Muscle of arm (tissue), 14 donors: ENCODE measurements at places on chromosomes 3 and 15. TPM values are rescaled to one million over a fixed set of nuclear protein-coding genes. Genes with fewer than 3 reads are reported as not detected.

The CFAP100 gene
- polyA plus RNA-seq = not detected

The CSTA gene
- 8.8 TPM for polyA plus RNA-seq

DNA sequence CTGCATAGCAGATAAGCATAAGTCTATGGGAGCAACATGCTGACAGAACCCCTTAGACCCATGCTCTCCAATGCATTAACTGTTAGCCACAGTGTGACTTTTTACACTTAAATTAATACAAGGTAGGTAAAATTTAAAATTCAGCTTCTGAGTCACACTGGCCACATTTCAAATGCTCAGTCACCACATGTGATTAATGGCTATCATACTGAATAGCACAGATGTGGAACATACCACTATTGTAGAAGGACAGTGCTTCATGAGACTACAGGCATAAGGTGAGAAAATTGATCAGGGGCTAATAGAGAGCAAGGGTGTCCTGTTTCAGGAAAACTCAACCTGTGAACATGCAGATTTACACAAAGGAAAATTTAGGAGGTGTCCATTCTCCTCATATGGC, 357.0 kb upstream of the SEMA6D start:
- DNase-seq = no peak

DNA sequence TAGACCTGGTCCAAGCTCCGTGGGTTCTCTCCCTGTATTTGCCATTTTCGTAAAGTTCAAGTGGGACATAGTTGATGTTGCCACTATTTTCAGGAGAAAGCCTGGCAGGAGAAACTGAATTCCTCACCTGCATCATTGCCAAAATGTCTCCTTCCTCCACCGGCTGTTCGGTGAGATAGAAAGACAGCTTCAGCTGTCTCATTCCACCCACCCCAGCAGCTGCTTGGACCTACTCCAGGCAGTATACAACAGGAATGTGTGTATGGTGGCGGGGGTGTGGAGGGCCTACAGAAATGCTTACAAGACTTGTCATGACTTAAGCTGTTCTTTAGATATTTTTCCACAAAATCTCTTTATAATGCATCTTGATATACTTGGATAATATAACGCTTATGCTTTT, 132.7 kb upstream of the RAP2B start:
- DNase-seq = peak; percentile 57

DNA sequence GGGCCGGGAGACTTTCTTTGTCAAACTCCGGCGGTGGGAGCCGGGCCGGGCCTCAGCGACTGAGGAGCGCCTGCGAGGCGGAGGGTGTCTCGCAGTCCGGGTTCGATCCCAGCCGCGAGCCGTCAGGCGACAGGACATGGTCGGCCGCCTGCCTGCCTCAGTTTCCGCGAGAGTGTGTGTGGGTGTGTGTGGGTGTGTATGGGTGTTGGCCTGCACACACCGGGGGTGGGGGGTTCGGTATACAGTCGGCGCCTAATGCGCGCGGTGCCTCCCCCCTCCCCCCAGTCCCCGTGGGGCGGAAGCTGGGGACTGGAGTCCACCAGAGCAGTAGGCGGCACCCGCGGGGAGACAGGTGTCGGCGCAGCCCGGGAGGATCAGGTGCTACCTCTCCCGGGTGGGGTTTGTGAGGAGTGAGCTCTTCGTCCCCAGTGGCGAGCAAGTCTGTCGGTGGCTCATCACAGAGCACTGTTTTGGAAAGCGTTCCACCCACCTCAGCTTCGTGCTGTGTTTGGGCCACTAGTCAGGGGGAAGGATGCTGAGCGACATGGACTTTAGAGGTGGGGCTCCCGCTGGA, 246.3 kb downstream of the GOLGA6L6 start:
- DNase-seq = no peak

DNA sequence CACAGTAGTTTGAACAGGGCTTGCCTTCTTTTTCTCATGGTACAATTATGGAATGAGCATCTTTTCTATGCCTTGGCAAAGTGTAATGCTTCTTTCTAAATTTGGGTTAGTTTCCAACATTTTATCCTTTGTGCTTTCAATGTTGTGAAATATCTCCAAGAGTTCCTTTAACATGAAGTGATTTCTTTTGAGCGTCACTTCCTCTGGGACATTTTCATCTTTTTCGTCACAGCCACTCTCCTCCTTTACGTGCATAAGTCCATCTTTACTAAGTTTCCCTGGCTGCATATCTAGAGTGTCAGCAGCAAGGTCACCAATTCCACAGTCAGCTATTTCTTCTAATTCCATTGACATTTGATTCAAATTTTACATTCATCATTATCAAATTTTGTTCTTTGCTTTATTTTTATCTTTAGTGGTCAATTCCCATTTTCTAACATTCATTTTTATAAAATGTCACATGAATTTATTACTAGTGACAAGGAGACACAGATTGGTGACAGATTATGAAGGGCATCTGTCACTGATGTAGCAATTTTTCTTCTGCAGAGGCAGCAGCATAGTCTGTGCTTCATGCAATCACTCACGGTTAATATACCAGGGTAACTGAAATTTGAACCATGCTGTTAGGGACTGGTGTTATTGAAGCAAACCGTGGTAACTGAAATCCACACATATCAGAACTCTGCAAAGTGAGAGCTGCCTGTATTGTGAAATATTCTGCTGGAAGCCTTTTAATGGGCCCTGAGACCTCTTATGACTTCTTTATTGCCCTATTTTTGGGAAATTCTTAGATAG, 126.5 kb upstream of the THBS1 start:
- DNase-seq = no peak

DNA sequence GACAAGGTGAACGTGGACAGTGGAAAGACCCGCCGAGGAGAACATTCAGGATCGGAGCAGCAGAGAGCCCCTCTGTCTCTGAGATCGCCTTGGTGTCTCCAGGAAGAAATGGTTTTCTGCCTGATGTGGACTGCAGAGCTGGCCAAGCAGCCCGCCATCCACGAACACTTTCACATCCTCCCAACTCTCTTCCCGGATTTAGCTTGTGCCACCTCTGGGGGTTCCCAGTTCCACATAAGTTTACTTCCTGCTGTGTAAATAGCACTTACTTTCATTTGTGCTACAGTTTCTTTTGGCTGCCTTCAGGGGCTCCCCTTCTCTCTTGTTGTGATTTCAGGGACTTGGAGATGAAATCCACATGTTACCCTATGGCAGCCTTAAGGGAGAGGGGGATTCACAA, 48.4 kb downstream of the SEMA5B start:
- no peak for DNase-seq

GRCh38 chr3:39277893-39278615, 1.8 kb downstream of the CX3CR1 start:
- no peak for DNase-seq

DNA sequence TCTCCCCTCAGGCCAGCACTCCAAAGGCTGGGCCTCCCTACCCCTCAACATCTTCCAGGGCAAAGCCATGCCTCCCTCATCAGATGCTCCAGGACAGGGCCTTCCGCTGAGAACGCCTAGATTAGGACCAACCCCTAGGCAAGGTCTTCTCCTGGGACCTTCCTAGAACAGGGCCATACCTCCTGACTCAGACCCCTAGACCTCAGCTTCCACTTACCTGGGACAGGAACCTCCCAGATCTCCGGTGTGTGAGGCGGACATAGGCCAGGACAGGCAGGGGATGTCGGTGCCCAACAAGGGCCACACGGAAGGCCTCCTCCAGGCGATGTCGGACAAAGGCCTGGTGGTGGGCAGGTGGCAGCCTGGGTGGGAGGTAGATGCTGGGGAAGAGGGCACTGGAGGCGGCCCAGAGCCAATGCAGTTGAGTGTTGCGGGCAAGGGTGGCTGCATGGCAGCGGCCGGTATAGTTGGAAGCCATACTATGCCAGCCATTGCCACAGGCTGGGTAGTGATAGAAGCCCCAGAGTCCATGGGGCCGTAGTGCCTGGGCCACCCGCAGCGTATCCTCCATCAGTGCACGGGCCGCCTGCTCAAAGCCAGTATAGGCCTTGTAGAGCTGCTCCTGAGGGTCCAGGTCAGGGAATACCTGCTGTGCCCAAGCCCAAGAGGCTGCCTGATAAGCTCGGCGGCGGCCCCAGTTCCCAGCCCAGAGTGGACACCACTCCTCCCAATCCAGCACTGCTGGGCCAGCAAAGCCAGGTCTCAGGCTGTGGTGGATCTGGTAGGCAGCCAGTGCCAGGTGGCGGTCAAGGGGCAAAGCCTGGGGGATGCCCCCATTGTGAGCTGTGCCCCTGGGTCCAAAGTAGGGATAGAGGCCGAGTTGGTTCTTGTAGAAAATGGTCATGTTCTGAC, 2.5 kb upstream of the IFRD2 start:
- DNase-seq = no peak
